ENCODE measurements at places on chromosomes 3 and 15. TPM values are rescaled to one million over a fixed set of nuclear protein-coding genes. Genes with fewer than 3 reads are reported as not detected.

Gene CTXN2
- total RNA-seq: not detected

Gene RASGRP1
- total RNA-seq: not detected

Gene EBLN2
- total RNA-seq: 3.8 TPM

Gene CCDC33
- not detected for total RNA-seq

Data from A673 (cell line).